ENCODE measurements at places on chromosomes 2 and 18. TPM values are rescaled to one million over a fixed set of nuclear protein-coding genes. Genes with fewer than 3 reads are reported as not detected.

The DIPK1C gene
- polyA plus RNA-seq: 12.3 TPM

The CDK5R2 gene
- 0.09 TPM for polyA plus RNA-seq

The KCNS3 gene
- 7.4 TPM for polyA plus RNA-seq

The UGT1A8 gene
- polyA plus RNA-seq: not detected

The ERLEC1 gene
- polyA plus RNA-seq: 59.8 TPM

The RSAD2 gene
- polyA plus RNA-seq: 5.1 TPM

The RPE gene
- polyA plus RNA-seq: 33.9 TPM

The RUFY4 gene
- 0.14 TPM for polyA plus RNA-seq

GRCh38 chr18:57587098-57587661 lies 678 bp upstream of the FECH start:
- peak overlapping the region; percentile 69 for H3K4me3 ChIP-seq
- peaks cover 6% of the 10 kb centered on the region for H3K36me3 ChIP-seq
- peak overlapping the region; percentile 74 for H3K27ac ChIP-seq
- peaks cover 8% of the 10 kb centered on the region for H3K4me1 ChIP-seq

- H3K4me1 ChIP-seq: no peaks in the 10 kb centered on the region
- H3K27me3 ChIP-seq: no peaks in the 10 kb centered on the region
- H3K36me3 ChIP-seq: no peaks in the 10 kb centered on the region
- H3K4me3 ChIP-seq: no peak overlapping the region
- no peak for DNase-seq
- no peak overlapping the region for H3K27ac ChIP-seq
Observed at GRCh38 chr18:30639361-30639760, 403.2 kb downstream of the DSC3 start.

- H3K36me3 ChIP-seq: no peaks in the 10 kb centered on the region
- no peak for DNase-seq
- no peak overlapping the region for H3K27ac ChIP-seq
- no peaks in the 10 kb centered on the region for H3K4me1 ChIP-seq
- no peak overlapping the region for H3K4me3 ChIP-seq
Observed at GRCh38 chr2:164485541-164485940, 135.7 kb downstream of the GRB14 start.

GRCh38 chr18:46772357-46772756 lies 15.5 kb upstream of the ST8SIA5 start:
- no peak overlapping the region for H3K4me3 ChIP-seq
- DNase-seq: no peak
- no peaks in the 10 kb centered on the region for H3K36me3 ChIP-seq
- no peak overlapping the region for H3K27ac ChIP-seq

GRCh38 chr18:55479656-55480420 lies 108.2 kb downstream of the TCF4 start:
- H3K27ac ChIP-seq: no peak overlapping the region
- no peak overlapping the region for H3K4me3 ChIP-seq
- DNase-seq: no peak
- H3K27me3 ChIP-seq: no peaks in the 10 kb centered on the region

Measured in muscle of leg (tissue), 16 donors.